Aorta (tissue), 5 donors: ENCODE measurements at places on chromosomes 11 and 22. TPM values are rescaled to one million over a fixed set of nuclear protein-coding genes. Genes with fewer than 3 reads are reported as not detected.

DNA sequence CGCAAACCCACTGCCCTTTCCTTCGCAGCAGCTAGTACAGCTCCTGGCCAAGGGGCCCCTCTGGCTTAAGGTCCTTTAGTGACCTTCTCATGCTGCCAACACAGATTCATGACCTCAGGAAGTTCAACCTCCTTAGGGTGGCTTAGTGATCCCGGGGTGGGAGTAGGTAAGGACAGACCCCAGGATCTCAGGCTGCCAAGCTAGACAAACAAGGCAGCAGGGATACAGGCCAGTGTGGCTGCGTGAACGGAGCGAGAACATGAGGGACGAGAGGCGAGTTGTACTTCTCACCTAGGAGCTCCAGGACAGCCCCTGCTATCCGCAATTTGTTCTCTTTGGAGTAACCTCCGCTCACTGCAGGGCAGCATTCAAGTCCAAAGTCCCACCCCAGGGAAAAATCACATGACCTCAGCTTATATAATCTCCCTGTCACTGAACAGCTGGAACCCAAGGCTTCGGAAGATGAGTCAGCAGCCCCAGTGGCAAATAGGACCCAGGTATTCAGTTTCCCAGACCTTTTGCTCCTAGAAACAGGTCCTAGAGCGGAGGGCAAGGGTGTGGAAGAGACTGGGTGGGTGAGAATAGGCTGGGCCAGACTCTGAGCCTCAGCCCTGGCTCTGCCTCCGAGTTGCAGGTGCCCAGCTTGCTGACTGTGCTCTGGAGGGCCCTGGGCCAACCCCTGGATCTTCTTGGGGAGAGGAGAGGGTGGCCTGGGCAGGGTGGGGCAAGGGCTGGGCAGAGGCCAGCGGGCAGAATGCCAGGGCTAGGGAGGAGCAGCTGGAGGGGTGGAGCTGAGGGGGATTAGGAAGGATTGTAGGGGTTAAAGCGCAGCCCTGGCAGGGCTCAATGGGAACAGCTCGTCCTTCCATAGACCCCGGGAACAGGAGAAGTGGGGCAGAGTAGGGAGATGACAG lies 13.1 kb downstream of the USP2 start:
- DNase-seq, result peak; percentile 73

- no peak for DNase-seq
Observed at GRCh38 chr11:90803366-90803765, 580.5 kb upstream of the CHORDC1 start.

DNA sequence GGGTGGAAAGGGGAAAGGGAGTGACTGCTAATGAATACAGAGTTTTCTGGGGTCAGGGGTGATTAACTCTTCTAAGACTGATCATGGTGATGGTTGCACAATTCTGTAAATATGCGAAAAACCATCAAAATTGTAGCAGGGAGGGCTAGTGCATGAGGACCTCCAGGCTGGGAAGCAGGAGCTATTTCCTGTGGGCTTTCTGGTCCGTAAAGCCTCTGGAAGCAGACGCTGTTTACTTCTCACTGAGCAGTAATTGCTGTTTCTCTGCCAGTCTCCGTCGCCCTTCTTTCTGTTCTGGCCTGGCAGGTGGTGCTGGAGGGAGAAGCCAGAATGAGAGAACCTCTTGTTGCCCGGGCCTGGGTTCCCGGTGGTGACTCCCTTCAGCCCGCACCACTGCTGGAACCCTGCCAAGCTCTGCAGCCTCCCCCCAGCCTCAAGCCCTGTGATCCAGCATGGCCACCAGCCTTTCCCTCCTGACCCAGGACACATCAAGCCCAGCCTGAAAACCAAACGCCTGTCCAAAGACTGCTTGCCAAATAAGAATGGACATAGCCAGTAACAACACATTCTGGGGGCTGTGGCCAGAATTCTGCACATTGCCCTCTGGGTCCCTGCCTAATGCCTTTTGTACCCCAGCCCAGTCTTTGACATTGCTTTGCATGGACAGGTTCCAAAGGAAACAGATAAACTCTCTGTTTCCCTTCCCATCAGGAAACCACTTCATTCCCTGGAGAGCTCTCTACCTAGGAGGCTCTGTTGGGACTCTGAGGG lies 201.0 kb upstream of the NAV2 start:
- DNase-seq, result no peak

- DNase-seq, result no peak
Observed at GRCh38 chr11:72471005-72471898, 36.9 kb upstream of the CLPB start.

DNA sequence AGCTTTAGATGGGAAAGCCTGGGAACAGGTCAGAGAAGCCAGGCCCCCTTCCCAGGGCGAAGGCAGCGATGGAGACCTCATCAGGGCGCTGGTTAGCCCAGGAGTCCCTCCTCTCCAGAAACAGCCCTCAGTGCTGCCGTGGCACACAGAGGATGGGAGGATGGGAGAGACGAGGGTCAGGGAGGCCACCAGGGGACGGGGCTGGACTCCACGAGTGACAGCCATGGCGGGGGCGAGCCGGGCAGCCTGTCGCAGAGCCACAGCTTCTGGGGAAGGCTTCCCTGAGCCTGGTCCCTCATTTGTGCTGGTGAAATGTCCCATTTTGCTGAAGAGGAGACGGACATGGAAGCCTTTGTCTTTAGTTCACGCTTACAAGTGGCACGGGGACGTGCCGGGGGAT lies 1390.5 kb downstream of the TBC1D22A start:
- DNase-seq, result peak; percentile 31

DNA sequence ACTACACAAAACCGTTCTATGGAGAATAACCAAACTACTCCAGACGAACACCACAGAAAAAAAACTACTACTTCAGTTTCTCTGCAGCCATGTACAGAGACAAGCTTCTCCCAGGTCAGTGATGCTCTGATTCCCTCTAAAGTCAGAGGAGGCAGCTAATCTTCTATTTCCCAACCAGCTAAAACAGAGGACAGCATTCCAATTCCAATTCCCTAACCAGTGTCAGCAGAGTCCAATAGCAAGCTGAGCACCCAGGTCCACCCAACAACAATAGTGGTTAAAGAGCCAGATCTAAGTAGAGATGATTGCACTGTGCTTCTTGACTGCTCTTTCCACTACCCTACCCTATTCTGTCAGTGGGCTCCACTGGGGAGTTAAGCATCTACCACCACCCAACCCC lies 6.7 kb downstream of the XKR3 start:
- no peak for DNase-seq

- no peak for DNase-seq
Observed at GRCh38 chr11:119365071-119365591, 16.4 kb downstream of the USP2 start.

DBX1 gene
- not detected for total RNA-seq

SLC39A13 gene
- 75.1 TPM for total RNA-seq
